ENCODE measurements at places on chromosomes 11 and 22. TPM values are rescaled to one million over a fixed set of nuclear protein-coding genes. Genes with fewer than 3 reads are reported as not detected.

DNA sequence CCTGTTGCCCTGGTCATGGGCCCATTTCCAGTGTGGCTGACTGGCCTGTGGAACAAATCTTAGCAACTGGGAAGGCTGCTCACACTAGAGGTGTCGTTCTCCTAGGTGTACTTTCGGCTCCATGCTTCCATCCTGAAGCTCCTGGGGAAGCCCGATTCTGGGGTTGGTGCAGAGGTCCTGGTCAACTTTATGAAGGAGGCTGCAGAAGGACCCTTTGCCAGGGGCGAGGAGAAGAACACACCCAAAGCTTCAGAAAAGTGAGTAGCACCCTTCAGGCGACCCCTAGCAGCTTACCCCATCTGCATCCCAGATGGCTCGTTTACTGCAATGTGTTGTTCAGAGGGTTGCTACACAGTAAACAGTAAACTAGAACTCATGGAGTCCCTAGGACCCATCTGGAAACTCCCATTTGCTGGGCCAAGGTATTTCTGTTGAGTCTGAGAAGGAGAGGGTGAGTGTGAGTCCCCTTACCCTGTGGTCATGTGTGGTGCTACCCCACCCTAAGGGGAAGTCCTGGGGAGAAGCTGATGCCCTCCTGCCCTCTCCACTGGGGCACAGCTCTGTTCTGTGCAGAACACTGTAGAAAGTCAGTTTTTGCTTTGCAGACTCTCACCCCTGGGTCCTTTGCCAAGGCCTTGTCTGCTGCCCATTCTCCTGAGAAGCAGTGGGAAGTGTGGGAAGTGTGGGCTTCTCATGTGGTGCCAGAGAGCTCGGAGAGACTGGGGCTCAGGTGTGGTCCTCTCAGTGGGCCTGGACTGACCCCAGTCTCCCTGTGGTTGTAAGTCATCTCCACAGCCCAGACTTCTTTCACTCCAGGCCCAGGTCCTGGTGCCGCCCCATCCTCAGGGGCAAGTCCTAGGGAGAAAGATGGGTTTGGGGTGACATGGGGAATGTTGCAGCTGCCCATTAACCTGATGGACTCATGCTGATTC, 85.0 kb downstream of the CABIN1 start:
- no peak for DNase-seq

GRCh38 chr11:120817158-120817557, 206.7 kb upstream of the TBCEL start:
- no peak for DNase-seq

DNA sequence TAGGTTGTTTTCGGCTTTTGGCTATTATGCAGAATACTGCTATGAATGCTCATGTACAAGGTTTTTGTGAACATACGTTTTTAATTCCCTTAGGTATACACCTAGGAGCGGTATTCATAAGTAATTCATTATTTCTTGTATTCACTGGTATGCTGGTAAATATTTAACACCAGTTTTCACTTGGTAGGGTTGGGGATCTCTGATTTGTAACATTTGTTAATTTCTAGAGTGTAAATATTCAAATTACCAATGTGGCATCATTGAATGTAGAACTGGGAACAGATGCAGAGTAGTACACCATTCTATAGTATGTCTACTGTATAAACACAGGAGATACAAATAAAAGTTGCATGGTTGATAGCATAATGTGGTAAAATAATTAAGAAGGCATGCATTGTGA, 16.3 kb downstream of the GVQW3 start:
- no peak for DNase-seq

DNA sequence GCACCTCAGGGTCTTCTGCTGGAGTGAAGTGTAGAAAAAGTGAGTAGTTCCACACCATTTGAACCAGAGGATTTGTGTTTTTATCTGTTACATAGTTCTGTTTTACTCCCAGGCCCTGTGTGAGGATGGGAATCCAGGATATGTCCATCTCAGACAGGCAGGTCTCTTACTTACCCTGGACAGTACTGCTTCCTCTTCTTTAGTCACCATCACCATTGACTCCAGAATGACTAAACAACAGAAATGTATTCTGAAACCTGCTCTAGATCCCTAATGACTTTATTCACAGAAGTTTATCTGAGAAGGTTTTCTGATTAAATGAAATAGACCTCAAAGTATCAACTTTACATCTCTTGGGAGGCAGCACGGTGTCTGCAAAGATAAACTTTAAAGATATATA, 33.6 kb downstream of the CYP2R1 start:
- DNase-seq = no peak

GRCh38 chr11:111720801-111721494, 45.2 kb downstream of the PPP2R1B start:
- no peak for DNase-seq

DNA sequence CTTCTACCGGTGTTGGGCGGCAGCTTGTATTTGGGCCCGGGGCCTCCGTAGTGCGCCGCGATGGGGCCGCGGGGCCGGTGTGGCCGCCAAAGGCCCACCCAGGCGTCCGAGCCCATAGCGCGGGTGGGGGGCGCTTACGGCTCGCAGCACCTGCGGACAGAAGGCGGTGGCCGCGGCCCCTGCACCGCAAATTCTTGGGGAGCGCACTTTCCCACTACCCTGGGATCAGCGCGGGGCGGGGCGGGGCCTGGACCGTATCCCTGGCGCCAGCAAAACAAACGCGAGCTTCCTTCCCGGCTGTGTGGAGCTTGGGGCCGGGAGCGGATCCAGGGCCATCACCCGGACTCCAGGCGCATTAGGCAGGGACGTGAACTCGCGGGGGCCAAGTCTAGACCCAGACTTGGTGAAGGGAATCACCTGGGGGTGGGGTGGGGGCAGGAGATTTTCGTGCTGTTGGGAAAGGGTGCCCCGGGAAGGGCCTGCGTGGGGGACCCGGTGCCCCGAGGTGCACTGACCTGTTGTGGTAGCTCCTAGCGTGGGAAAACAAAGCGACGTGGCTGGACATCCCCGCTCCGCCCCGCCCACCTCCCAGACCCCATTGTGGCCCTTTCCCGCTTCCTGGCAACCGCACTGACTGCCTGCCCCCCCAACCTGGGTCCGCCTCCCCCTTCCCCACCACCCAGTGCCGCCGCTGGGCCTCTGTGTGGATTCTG, 2.3 kb upstream of the TYMP start:
- DNase-seq = peak; percentile 88

- DNase-seq = no peak
Measured at GRCh38 chr11:58916637-58917036, 22.7 kb upstream of the GLYATL1 start.

GRCh38 chr11:128928400-128928799, 14.3 kb downstream of the TP53AIP1 start:
- no peak for DNase-seq

- DNase-seq = peak; percentile 22
Measured at GRCh38 chr11:72378704-72379383, 55.5 kb downstream of the CLPB start.

DNA sequence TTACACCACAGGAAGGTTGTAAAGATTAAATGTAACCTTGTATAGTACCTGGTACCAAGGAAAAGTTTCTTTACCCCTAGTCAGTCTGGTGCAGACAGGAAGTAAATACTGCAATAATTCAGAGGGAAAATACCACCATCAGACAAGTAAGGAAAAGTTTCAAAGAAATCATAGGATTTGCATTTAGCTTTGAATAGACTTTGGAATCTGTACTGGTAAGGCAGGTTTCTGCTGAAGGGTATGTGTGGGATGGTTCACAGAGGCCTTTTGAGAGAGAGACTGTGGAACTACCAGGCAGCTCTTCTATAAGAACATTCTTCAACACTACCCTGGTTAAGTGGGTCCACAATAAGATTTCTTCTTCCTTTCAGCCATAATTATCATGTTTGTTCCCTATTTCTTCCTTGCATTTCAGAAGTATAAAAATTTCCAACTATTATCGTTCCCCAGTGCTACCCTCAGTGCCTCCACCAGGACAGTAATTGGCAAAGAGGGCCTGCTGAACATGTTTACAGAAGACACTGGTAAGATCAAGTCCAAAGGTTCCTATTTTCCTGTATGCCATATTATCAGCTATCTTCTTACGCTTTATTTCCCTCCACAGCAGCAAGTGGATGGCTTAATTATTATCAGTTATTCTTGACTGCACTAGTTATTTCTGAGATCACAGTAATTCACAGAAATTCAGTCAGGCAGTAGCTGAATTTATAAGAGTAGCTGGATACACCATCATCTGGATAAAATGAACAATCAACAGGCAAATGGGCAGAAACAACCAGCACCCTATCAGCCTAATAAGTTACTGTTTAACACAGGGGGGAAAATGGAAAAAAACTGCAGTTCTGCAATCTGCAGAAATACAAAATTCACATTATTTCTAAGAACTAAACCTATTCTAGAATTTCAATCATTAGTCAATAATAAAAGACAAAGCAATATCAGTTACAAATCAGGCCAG, 48.5 kb downstream of the PITPNB start:
- no peak for DNase-seq

DNA sequence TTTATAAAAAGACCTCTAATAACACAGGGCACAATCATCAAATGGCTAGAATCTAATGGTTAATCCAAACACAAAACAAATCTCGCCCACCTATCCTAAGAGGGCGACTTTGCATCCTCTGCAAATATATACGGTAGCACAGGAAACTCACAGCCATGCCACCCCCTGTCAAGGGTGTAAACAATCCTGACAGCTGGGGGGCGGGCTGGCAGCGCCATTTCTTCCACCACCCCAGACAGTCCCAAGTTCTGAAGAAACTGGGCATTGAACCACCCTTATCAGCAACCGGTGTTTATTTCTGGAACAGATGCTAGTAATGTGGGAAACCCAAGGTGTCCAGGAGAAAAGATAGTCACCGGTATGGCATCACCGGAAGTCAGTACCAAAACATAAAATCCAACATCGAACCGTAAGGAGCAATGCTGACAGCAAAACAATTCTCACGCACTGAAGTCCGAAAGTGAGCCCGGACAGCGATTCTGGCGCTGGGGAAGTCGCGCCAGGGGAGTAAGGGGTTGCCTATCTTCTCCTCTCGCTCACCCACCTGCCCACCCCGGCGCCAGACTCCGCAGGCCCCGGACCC, 825 bp downstream of the FBXO3 start:
- DNase-seq = no peak

DNA sequence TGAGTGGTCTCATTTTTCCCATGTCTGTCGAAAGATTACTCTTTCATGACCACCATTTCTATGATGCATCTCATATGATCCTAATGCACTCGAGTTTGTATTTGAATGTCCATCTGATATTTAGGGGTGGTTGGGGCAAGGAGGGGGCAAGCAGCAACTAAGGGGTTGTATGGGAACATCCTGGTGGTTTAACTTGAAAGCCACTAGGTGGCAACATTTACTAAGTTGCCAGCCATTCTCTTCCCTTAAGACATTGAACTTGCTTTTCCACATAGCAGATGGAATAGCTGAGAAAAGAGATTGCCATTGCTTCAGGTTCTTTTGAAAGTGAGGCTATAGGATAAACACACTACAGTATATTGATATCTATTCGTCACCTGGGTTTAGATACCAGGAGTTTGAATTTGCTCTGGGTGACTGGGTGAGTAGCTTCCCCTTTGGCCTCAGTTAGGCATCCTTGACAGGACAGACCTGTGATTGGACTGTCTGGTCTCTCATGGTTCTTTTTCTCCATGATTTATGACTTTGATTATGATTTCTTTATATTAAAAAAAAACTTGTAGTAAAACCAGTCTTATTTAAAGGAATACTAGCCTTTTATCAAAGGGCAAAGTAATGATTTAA, 32.4 kb downstream of the NF2 start:
- no peak for DNase-seq

RAG2 gene
- polyA plus RNA-seq = not detected

TMEM184B gene
- 76.1 TPM for polyA plus RNA-seq

FAM180B gene
- 2.0 TPM for polyA plus RNA-seq

DEPDC7 gene
- 13.5 TPM for polyA plus RNA-seq

MYRF gene
- polyA plus RNA-seq = 1.2 TPM

ART1 gene
- 5.1 TPM for polyA plus RNA-seq

WT1 gene
- polyA plus RNA-seq = 0.12 TPM

FAM111A gene
- polyA plus RNA-seq = 24.7 TPM

GTSE1 gene
- 15.4 TPM for polyA plus RNA-seq

SYT12 gene
- 0.04 TPM for polyA plus RNA-seq

SLC22A8 gene
- polyA plus RNA-seq = not detected

CYB561A3 gene
- polyA plus RNA-seq = 15.2 TPM

KDM4E gene
- 0.18 TPM for polyA plus RNA-seq

FOLR1 gene
- 5.7 TPM for polyA plus RNA-seq
